Mesothelial cell of epicardium (in vitro differentiated cells): ENCODE measurements at places on chromosomes 4 and X. TPM values are rescaled to one million over a fixed set of nuclear protein-coding genes. Genes with fewer than 3 reads are reported as not detected.

MAOB gene
- total RNA-seq = 0.44 to 0.65 TPM (median 0.57 TPM) in 3 replicates

GPC4 gene
- 43.4 to 46.9 TPM (median 44.8 TPM) in 3 replicates for total RNA-seq

RUFY3 gene
- 96.0 to 101 TPM (median 96.6 TPM) in 3 replicates for total RNA-seq

FAT4 gene
- total RNA-seq = 58.5 to 61.1 TPM (median 60.2 TPM) in 3 replicates

SLC25A5 gene
- total RNA-seq = 171 to 179 TPM (median 177 TPM) in 3 replicates

EVC2 gene
- total RNA-seq = 16.9 to 17.4 TPM (median 17.1 TPM) in 3 replicates

EXOSC9 gene
- 29.8 to 33.5 TPM (median 30.0 TPM) in 3 replicates for total RNA-seq

GSX2 gene
- not detected in 3 replicates for total RNA-seq

RNF128 gene
- 0.43 to 0.86 TPM (median 0.58 TPM) in 3 replicates for total RNA-seq

S100G gene
- not detected in 3 replicates for total RNA-seq

CPLX1 gene
- 4.5 to 4.7 TPM (median 4.6 TPM) in 3 replicates for total RNA-seq

PHF8 gene
- total RNA-seq = 45.2 to 53.9 TPM (median 52.2 TPM) in 3 replicates

ZDHHC15 gene
- total RNA-seq = 2.7 to 3.4 TPM (median 3.0 TPM) in 3 replicates

RIBC1 gene
- 1.2 to 2.0 TPM (median 1.7 TPM) in 3 replicates for total RNA-seq

GYPE gene
- total RNA-seq = not detected in 3 replicates

MSL3 gene
- total RNA-seq = 22.9 to 23.2 TPM (median 23.0 TPM) in 3 replicates

OPRPN gene
- not detected in 3 replicates for total RNA-seq

GPR143 gene
- 6.4 to 7.7 TPM (median 7.3 TPM) in 3 replicates for total RNA-seq

EGFL6 gene
- total RNA-seq = 8.4 to 12.3 TPM (median 11.3 TPM) in 3 replicates

SH3TC1 gene
- total RNA-seq = 22.0 to 24.0 TPM (median 23.2 TPM) in 3 replicates

VCX3B gene
- not detected in 3 replicates for total RNA-seq

CENPVL1 gene
- total RNA-seq = 0.31 to 0.68 TPM (median 0.49 TPM) in 3 replicates

PGAM4 gene
- total RNA-seq = not detected in 3 replicates

FAM120C gene
- 12.5 to 16.1 TPM (median 13.8 TPM) in 3 replicates for total RNA-seq

C4orf36 gene
- total RNA-seq = 0.73 to 1.6 TPM (median 1.5 TPM) in 3 replicates

TMSB15A gene
- total RNA-seq = 20.7 to 21.8 TPM (median 20.8 TPM) in 3 replicates

RAB41 gene
- not detected in 3 replicates for total RNA-seq

SLC26A1 gene
- total RNA-seq = 0.23 to 0.63 TPM (median 0.38 TPM) in 3 replicates

CSAG3 gene
- total RNA-seq = not detected in 3 replicates

HTR2C gene
- total RNA-seq = 1.1 to 1.5 TPM (median 1.1 TPM) in 3 replicates

NXF2B gene
- not detected in 3 replicates for total RNA-seq

SGMS2 gene
- total RNA-seq = 7.5 to 9.8 TPM (median 9.2 TPM) in 3 replicates

CRMP1 gene
- total RNA-seq = 14.6 to 16.5 TPM (median 15.7 TPM) in 3 replicates

ACE2 gene
- total RNA-seq = 0.25 to 0.59 TPM (median 0.35 TPM) in 3 replicates
